ENCODE measurements at places on chromosomes 7 and 10.
A peak's percentile ranks its signal among the peaks of the same experiment; 100 is the strongest.

DNA sequence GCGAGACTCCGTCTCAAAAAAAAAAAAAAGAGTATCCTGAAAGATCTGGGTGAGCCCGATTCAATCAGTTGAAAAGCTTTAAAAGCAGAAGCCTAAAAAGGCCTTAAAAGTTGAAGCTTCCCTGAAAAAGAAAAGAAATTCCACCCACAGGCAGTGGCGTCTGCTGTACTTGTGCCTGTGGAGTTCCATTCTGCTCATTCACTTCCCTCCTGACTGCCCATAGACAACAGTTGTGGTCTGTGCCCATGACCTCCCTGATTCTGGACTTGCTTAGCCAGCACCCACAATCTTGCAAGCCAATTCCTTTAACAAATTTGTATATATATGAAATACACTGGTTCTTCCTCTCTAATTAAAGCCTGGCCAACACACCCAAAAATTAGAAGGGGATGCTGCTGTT is 141.7 kb downstream of the DLG5 start:
- no peak for DNase-seq

GRCh38 chr7:135143885-135144668 is 3.8 kb upstream of the TMEM140 start:
- no peak for DNase-seq

DNA sequence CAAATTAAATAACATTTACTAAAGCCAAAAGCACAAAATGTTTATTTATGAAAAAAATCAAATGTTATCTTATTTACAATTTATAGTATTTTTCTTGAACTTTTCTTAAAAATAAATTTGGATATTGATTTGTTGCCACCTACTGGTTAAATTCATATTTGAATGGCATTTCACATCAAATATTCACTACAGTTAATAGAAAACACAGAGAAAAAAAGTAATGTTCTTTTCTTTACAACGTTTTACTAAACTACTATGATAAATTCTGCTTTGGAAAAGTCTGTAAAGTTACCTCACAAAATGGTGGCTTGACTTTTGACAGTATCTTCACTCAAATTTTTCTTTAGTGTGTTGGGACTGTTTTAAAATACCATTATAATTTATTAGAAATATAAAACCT is 52.7 kb downstream of the SRPK2 start:
- DNase-seq = no peak

GRCh38 chr10:58322835-58323209 is 12.0 kb upstream of the UBE2D1 start:
- DNase-seq = no peak

- DNase-seq = peak; percentile 78
These were observed 167.6 kb downstream of the AMPH start for GRCh38 chr7:38463277-38464225.

GRCh38 chr7:52775876-52776275 is 259.6 kb upstream of the POM121L12 start:
- DNase-seq = no peak

DNA sequence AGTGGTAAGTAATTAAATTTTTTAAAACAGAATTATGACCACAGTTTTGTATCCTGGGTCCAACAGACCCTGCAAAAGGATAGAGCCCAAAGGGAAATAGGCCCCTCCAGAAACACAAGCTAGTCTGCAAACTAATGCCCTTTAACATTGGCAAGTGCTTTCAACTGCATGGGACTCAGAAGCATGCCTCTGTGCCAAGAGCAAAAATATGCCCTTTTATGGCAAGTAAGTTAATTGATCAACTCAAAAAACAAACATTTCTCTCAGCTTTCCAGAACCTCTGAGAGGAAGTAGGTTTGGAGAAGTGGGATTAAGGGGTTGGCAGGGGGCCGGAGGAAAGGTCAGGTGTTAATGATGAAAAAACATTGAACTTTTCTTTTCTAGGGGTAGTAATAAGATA is 186.6 kb upstream of the PRSS1 start:
- DNase-seq = no peak

DNA sequence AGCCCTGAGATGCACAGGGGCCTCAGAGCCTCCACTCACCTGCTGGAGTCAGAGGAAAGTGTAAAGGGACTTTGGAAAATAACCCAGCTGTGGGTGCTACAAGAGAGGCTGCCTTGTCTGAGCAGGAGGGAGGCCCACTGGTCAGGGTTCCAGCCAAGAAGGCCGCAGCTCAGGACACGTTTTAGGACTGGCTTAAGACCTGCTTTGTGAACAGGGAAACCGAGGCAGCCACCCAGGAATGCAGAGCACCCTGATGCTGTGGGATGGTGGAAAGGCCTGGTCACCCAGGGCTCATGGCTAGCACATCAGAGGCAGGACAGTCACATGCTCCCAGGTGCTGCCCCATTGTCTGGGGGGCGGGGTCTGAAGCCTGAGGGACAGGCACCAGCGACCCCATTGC is 38.9 kb upstream of the CHST15 start:
- no peak for DNase-seq

DNA sequence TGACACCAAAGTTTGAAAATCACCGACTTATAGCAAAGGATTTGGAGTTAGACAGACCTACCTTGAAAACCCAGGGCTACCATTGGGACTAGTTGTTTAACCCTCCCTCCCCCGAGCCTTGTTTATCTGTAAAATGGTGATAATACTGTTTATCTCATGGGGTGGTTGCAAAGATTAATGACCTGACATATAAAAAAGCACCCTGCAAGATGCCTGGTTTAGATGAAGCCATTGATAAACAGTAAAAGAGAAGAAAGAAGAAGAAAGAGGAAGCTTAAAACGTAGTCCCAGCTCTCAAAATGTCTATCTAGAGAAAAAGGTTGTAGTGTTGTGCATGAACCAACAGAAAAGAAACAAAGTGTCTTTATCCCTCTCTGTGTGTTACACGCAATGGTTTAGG is 145.7 kb downstream of the FGFR2 start:
- DNase-seq = no peak

- DNase-seq = no peak
These were observed 503.4 kb downstream of the PLXNA4 start for GRCh38 chr7:132072873-132073272.

GRCh38 chr10:28186887-28187578 is 115.8 kb downstream of the MPP7 start:
- no peak for DNase-seq

- no peak for DNase-seq
These were observed 348.3 kb downstream of the ACTR3B start for GRCh38 chr7:153107826-153108225.

GRCh38 chr10:67015225-67015624 is 89.4 kb downstream of the LRRTM3 start:
- DNase-seq = no peak

GRCh38 chr7:37988721-37989650 is 68.5 kb downstream of the EPDR1 start:
- DNase-seq = no peak

- DNase-seq = no peak
These were observed 22.6 kb downstream of the HERC4 start for GRCh38 chr10:68052463-68052862.

GRCh38 chr7:127997226-127997922 is 33.9 kb downstream of the LRRC4 start:
- DNase-seq = no peak

DNA sequence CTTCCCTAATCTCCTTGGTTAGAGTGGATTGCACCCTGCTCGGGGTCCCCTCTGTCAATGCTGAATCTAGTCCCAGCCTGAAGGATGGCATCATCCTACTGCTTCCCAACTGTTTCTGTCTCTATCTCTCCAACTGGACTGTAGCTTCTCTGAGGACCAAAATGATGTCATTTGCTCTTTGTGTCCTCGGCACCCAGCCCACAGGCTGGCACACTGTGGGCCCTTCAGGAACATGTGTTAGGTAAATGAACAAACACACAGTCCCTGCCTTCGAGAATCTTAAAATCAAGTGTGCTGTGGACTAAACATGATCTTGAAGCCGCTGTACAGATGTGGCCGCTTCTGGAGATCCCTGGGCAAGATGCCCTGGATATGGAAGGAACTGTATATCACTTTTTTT is 5.0 kb upstream of the CDH23 start:
- DNase-seq = no peak

GRCh38 chr7:1124164-1124563 is 35.8 kb downstream of the ZFAND2A start:
- no peak for DNase-seq

DNA sequence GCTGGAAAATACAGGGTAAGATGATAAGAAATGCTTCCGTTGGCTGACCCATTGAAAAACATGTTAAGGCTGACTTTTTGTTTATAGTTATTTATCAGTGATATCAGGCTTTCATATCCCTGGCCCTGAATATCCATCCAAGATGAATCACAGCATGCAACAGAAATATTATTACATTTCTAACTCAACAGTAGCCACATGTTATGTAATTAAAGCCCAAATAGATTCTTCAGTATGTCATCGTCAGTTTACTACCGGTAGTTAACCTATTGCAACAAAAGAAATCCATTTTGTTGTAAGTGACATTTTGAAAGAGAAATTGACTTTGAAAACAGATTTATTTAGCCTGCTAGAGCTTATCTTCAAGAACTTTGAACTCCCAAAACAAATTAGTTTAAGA is 354.1 kb upstream of the CELF2 start:
- no peak for DNase-seq

DNA sequence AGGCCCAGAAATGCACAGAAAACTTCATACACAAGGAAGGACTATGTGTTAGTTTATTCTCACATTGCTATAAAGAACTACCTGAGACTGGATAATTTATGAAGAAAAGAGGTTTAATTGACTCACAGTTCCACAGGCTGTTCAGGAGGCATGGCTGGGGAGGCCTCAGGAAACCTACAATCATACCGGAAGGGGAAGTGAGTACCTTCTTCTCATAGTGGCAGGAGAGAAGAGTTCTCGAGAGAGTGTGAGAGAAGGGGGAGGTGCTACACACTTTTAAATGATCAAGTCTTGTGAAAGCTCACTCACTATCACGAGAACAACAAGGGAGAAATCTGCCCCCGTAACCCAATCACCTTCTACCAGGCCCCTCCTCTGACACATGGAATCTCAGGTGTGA is 16.8 kb upstream of the RAMP3 start:
- DNase-seq = no peak

- no peak for DNase-seq
These were observed 933.1 kb upstream of the LRRN3 start for GRCh38 chr7:110157631-110158362.

- no peak for DNase-seq
These were observed 109.7 kb downstream of the RAMP3 start for GRCh38 chr7:45267262-45267661.

GRCh38 chr10:102602272-102603045 is 41.8 kb upstream of the TRIM8 start:
- DNase-seq = no peak

DNA sequence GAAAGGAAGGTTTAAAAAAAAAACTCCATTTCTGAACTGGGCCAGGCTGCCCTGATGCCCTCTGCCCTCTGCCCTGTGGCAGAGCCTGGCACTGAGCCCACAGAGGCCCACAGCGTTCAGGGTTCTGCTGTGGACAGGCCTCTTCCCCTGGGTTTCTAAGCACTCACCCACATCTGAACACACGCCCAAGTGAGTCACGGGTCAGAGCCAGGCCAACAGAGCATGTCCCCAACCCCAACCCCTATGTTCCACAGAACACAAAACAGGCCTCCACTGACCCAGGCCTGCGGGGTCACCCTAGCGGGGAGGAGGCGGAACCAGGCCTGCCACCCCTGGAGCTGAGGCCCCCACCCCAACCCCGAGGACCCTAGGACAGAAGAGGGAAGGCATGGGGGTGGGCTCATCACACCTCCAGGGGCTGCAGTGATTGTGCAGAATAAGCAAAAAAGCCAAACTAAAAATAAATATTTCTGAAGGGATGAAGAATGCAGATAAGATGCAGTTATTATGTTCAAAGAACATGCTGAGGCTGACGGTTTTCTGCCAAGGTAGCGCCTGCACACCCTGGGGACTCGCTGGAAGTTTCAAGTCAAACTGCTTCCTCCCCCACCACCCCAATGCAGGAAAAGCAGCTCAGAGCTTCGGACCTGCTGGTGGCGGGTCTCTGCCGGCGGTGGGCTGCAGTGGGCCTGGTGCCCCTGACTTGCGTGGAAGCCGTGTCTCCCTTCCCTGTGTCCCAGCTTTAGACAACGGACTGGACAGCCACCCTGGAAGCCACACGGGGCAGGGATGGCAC is 5.4 kb downstream of the WDR86 start:
- DNase-seq = no peak
